NCI-H524 (cell line): ENCODE measurements at places on chromosomes 5 and 9.

- DNase-seq, result no peak
Observed at GRCh38 chr5:178320281-178320855, 87.8 kb upstream of the PHYKPL start.

- DNase-seq, result no peak
Observed at GRCh38 chr5:85951707-85952210, 666.0 kb upstream of the COX7C start.

DNA sequence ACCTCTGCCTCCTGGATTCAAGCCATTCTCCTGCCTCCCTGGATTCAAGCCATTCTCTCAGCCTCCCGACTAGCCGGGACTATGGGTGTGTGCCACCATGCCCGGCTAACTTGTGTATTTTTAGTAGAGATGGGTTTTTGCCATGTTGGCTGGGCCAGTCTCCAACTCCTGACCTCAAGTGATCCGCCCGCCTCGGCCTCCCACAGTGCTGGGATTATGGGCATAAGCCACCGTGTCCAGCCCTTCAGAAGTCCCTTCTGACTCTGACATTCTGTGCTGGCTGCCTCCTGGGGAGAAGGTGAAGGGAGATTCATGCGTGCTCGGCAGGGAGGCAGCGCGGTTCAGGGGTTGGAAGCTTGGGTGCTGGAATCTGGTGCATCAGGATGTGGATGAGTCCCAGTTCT is 28.8 kb downstream of the PRRX2 start:
- DNase-seq, result no peak

DNA sequence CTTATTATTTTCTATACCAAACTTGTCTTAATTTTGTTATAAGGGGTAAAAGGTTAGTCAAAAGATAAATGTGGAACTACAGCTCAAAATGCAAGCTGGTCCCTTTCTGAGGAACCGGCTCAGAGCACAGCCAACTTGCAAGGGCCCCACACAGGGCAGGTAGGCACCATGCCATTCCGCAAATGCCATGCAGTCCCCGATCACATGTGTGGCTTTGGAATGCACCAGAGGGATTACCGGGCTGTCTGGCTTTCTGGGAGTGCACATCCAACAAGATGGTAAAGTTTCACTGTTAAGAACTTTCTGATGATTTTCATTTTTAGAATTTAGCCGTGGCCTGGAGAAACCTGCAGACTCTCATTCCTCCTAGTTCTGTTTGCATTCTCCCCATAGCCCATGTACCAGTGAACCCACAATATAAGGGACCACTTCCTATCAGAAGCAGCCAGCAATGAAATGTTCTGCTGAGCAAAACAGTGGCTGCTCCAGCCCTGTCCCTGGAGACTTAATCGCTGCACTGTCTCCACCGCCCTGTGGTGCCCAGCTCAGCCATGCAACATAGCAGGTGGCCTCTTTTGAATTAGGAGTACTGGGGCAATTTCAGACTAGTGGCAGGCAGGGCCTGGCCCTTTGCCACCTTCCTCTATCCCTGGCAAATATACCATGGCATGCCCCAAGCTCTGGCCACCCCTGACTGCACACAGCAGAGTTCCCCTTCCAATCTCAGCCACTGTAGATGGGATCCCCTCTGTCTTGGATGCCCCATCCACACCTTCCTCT is 11.4 kb downstream of the SHB start:
- no peak for DNase-seq

GRCh38 chr9:136392538-136393449 is 7.2 kb downstream of the SNAPC4 start:
- DNase-seq, result no peak

DNA sequence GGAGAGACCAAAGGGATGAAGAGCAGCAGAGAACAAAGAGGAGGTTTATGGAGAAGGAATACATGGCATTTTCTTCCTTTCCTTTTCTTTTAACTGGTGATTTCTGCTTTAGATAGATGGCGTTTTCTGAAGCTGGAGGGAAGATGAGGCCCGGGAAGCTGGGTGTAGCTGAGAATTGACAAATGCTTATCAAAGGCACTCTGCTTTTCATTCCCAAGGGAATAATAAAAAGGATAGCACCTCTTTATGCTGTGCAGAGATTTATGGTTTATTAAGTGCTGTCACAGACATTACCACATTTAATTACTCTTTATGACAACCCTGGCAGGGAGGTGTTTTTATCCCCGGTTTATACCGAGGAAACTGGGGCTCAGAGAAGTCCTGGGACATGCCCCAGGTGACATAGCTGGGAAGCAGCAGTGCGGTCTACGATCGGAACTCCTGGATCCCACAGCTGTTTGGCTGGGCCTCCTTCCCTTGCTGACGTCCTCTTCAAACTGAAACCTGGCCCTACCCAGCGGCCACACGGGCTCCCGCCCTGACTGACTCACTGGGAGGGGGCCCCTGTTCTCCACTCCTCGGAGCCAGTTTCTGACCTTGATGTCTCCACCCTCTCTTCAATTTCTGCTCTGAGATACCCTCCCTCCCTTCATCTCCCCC is 8.2 kb upstream of the EPB41L4B start:
- no peak for DNase-seq

DNA sequence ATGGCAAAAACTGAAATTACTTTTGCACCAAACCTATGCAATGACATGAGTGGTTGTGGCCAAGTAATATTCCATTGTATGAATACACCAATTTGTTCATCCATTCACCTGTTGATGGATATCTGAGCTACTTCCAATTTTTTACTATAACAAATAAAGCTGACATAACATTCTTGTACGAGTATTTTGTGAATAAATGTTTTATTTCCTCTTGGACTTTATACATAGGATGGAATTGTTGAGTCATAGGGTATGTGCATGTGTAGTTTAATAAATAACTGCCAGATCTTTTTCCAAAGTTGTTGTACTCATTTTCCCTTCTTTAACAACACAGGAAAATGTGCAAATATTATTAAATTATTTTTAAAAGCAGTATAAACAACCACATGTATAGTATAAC is 146.1 kb upstream of the ZNF462 start:
- no peak for DNase-seq

GRCh38 chr5:32098890-32099310 is 75.2 kb downstream of the GOLPH3 start:
- peak; percentile 66 for DNase-seq

DNA sequence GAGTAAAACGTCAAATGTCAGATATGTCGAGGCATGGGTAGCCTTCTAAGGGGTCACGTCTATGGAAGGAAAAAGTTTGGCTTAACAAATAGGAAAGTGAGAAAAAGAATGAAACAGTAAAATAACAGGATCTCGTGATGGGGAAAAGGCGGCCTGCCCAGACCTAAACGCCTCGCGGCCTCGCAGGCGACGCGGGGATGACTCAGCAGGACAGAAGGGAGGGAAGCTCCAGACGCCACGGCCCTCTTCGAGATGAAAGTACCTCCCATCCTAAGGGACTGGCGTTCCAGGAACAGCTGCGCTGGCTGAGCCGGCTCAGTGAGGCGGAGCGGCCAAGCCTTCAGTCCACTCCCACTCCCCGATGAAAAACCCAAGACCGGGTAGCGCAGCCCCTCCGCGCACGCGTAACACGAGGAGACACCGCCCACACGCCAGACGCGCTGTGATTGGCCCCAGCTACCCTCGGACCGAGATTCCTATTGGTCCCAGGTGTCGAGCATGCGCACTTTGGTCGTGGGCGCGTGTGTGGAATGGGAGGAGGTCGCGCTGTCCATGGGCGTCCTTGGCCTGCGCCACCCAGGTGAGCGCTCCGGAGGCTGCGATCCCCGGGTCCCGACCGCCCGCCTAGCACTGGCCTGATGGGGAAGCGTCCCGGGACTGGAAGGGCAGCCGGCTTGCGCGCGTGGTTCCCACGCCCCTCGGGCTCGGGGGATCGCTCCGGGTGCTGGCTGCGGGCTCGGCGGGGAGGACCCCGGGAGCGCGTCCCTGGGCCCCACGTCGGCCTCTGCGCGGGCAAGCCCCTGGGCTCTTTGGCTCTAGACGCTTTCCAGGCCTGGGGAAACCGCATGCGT is 588.5 kb downstream of the MTRR start:
- DNase-seq, result peak; percentile 99

DNA sequence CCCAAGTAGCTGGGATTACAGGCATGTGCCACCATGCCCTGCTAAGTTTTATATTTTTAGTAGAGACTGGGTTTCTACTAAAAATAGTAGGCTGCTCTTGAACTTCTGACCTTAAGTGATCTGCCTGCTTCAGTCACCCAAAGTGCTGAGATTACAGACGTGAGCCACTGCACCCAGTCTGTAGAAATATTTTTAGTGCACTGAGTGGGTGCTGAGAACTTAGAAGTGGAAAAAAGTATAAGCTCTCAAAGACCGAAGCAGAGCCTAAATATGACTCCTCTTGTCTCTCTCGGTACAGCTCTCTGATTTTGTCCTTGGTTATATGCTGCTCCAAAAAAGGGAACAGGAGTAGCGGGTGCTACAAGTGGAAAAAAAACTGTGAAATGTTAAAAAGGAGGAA is 353.8 kb upstream of the IZUMO3 start:
- no peak for DNase-seq

GRCh38 chr5:72245951-72246532 is 74.0 kb downstream of the MRPS27 start:
- no peak for DNase-seq

- peak; percentile 87 for DNase-seq
Observed at GRCh38 chr5:6455571-6456200, 7.0 kb downstream of the UBE2QL1 start.

GRCh38 chr9:35996358-35996970 is 38.5 kb upstream of the OR2S2 start:
- no peak for DNase-seq

GRCh38 chr5:32225445-32225844 is 51.3 kb upstream of the GOLPH3 start:
- DNase-seq, result no peak

DNA sequence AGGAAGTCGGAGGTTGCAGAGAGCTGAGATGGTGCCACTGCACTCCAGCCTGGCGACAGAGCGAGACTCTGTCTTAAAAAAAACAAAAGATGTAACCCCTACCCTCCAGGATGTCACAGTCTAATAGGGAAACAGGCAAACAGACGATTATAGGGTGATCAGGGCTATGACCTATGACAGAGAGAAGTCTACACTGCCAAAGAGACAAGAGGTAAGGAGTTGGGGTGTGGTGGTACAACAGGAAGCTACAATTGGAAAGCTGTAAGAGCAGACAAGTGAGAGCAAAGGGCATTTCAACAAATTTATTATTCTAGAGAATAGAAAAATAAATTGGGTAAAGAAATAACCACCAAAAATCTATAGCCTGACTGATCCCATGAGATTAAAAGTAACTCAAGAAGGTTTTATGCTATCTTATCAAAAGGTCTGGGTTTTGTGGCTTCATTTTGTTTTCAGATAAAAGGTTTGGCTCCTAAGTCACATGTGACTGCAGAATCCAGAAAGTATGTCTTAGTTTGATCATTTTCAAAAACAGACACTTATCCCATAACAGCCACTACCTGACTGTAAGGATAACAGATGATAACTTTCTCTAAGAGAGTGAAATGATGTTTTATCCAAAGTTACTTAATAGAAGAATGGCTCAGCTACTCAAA is 7.3 kb downstream of the CDC26 start:
- no peak for DNase-seq

- DNase-seq, result no peak
Observed at GRCh38 chr9:124008303-124008693, 3.3 kb upstream of the LHX2 start.

GRCh38 chr9:101275769-101276250 is 109.0 kb downstream of the BAAT start:
- no peak for DNase-seq

DNA sequence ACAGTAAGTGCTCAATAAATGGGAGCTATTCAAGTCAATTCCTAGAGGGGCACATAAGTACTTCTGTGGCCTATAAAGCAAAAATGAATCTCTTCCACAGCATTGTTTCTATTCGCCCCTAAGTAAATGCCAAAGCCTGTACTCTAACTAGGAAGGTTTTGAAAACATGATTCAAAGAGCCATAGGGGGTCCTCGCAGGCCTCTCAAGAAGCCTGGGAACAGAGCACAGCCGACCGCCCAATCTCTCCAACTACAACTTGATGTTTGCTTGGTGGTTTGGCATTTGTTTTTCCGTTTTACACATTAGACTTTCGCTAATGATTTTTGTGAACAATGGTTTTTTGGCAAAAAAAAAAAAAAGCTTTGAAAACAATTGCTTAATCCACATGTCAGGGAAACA is 19.4 kb downstream of the EFNA5 start:
- no peak for DNase-seq

DNA sequence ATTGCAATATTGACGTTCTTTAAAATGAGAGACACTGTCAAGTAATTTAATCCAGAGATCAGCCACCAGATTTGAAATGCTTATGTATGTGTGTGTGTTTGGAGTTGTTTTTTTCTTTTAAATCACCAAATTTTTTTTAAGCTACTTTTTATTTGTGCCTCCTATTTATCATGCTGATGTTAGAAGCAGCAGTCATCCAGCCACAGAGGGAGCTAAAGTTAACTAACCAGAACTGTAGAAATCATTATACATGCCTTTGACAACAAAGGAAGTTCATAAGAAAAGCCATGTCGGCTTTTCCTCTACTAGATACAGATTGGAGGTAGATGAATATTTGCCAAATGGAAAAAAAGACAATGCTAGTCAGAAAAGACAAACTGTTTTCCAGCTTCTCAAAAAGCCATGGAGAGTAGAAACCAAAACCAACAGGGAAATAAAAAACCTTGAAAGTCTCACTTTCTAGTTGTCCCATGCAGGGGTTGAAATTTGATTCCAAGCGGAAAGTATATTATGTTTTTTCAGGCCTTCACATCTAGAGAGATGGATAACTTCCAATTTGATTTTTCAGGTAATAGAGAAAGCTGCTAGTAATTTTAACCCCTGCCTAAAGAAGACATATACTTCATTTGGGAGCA is 4.5 kb downstream of the PURA start:
- no peak for DNase-seq

- no peak for DNase-seq
Observed at GRCh38 chr9:112360047-112360804, 19.7 kb upstream of the HSDL2 start.

DNA sequence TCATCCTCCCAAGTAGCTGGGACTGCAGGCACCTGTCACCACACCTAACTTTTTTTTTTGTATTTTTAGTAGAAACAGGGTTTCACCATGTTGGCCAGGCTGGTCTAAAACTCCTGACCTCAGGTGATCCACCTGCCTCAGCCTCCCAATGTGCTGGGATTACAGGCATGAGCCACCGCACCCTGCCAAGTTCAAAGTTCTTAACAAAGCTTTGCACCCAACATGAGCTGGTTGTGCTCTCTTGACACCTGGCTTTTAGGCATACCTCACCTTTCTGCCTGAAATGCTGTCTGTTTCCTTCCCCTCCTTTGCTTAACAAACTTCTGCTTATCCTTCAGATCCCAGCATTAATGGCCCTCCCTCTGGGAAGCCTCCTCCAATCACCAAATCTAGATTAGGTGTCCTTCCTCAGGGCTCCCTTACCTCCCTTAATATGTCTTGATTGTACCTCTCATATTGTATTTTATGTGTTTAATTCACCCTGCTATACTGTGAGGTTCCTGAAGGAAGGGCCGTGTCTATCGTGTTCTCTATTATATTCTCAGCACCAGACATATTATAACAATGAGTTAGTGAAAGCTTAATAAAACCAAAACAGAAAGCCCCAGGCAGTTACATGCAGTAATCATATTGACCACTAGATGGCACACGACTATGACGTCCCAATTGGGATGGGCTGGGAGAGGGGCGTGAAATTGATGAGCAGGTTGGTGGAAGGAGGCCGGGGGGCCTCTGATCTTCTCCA is 62.9 kb upstream of the PPARGC1B start:
- DNase-seq, result no peak
